Stimulated activated memory B cell treated with anti-CD40 and anti-IgM and Interleukin-4, amounts not matched to agents 10 μg/mL and 1 μg/mL and 100 μg/mL, for 72 hours (primary cell): ENCODE measurements at places on chromosomes 6 and 20.

GRCh38 chr6:55777469-55777868, 97.9 kb downstream of the BMP5 start:
- no peak for ATAC-seq

GRCh38 chr6:11766043-11766442, 12.6 kb downstream of the ADTRP start:
- ATAC-seq = no peak

DNA sequence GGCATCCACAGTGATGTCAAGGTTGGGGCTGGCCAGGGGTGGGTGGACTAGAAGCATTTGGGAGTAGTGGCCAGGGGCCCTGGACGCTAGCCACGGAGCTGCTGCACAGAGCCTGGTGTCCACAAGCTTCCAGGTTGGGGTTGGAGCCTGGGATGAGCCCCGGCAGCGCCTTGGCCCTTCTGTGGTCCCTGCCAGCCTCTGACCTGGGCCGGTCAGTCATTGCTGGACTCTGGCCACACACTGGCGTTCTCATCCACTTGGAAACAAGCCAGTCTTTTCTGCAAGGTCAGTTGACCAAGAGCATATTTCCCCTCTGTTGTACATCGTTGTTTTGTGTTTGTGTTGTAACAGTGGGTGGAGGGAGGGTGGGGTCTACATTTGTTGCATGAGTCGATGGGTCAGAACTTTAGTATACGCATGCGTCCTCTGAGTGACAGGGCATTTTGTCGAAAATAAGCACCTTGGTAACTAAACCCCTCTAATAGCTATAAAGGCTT, 8.4 kb downstream of the PSMA7 start:
- ATAC-seq = no peak

DNA sequence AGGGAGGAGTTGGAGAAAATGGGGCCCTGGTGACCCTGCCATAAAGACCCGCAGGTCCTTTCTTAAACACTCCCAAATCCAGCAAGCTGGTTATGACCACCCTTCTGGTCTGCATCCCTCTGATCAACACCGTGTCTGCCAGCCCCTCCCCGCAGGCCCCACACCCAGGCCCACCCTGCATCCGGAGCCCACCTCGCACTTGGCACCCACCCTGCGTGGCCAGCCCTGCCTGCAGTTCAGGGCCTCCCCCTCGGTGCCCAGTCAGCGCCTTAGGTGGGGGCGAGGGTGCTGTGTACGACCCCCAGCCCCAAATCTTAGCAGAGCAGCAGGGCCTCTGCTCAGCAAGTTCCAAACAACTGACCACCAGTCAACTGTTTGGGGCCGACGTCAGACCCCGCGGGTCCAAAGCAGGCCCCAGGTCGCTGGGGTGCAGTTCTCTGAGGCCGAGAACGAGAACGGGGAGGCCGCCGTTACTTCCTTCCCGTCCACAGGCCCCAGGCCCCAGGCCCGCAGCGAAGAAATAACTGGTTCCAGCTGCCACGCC, 1.2 kb downstream of the ACSS1 start:
- ATAC-seq = no peak

DNA sequence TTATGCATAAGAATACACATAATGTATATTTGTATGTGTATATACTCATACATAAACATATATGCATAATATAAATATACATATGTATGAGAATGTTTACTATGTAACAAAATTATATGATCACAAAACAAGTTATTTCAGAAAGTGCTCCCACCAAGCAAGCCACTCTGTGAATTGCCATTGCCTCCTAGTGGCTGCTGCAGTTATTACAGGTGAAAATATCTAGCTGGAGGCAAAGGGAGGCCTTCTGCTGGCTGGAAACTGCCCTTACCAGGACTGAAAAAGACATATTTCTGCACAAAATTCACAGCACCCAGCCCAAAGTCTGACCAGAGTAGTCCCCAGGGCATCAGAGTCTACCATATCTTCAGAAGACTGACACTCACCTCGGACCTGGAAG, 14.4 kb upstream of the ADAM33 start:
- ATAC-seq = no peak
